ENCODE measurements at places on chromosomes 1 and 21.

- DNase-seq = no peak
These were observed 54.5 kb upstream of the NADK start for GRCh38 chr1:1832820-1833219.

GRCh38 chr1:43344267-43344850 is 6.7 kb downstream of the MPL start:
- no peak for DNase-seq

DNA sequence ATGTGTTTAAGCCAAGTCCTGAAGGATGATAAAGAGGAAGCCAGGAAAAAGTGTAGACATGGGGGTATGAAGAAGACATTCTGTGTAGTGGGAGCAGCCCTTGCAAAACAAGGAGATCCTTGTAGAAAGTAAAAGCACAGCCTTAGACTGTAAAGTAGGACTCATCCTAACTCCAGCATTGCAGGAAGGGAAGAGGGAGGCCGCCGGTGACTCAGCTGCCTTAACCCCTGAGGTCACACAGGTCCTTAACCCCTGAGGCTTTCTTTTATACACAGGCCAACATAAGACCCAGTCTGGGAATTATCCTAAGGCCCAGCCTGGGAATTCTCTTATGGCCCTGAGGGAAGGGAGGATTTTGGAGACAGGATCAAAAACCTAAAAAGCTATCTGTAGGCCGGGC is 18.0 kb downstream of the PGM1 start:
- no peak for DNase-seq

GRCh38 chr1:169443923-169444322 is 16.6 kb upstream of the CCDC181 start:
- DNase-seq = no peak

- no peak for DNase-seq
These were observed 25.8 kb downstream of the MFSD2A start for GRCh38 chr1:39980555-39981313.

- no peak for DNase-seq
These were observed 244.5 kb downstream of the GPR52 start for GRCh38 chr1:174692313-174692712.

GRCh38 chr21:37742532-37742931 is 173.7 kb downstream of the KCNJ6 start:
- DNase-seq = no peak
